ENCODE measurements at places on chromosomes 11 and 22.

DNA sequence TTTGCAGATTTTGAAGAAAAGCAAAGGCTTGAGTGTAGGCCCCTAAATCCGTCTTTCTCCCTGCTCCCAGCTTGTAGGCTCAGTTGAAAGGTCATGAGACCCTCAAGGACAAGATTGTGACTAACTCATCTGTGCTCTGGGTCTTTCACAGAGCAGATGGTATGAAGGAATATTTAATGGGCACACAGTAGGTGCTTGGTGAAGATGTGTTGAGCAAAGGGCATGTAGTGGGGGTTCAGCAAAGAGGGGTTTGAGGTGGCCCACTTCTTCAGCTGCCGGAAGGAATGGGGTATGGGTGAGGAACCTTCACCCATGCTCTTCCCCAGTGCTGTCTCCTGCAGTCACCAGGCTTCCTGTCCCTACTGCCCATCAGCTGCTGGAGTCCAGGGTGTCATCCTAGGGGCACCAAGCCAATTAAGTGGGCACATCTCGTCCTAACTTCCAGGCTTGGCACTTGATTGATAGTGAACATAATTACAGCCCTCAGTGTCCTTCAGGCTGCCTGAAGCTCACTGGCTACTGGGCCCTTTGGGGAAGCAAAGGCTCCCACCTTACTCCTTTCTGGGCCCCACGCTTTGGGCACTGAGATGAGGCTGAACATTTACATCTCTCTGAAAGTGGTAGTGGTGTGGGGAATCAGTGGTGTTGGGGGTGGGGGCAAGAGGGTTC, 15.0 kb downstream of the DGAT2 start:
- DNase-seq, result no peak

DNA sequence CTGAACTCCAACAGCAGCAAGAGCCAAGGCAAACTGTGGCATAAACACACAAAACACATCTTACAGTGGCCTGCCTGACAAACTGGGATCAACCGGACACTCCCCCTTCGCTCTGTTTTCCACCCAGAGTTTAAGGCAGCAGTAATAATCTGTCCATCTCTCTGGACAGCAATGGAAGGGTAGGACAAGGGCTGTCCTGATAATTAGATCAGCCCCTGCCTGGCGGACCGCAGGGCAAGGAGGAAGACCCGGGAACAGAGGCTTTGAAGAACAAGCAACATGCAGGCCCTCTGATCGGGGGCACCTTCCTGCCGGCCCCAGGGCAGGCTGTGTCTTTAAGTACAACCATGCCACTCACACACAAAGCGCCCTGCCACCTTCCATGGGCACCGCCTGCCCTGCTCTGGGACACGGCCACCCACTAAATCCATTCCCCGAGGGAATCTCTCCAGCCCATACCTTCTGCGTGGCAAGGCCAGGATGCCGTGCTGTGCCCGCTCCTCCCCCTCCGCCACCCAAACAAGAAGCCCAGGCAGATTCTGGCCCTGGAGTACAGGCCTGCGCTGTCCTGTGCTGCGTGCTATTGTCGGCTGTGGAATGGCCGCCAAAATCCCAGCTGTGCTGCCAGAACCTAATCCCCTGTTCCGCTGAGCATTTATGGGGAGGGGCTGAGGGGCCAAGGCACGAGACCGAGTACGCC, 38.8 kb downstream of the NUMA1 start:
- no peak for DNase-seq

GRCh38 chr22:29325356-29325755, 9.9 kb upstream of the RASL10A start:
- no peak for DNase-seq

- DNase-seq, result no peak
These were observed 56.9 kb downstream of the PARVA start for GRCh38 chr11:12434325-12434654.

- no peak for DNase-seq
These were observed 61.1 kb downstream of the ARHGAP42 start for GRCh38 chr11:100748153-100748552.

DNA sequence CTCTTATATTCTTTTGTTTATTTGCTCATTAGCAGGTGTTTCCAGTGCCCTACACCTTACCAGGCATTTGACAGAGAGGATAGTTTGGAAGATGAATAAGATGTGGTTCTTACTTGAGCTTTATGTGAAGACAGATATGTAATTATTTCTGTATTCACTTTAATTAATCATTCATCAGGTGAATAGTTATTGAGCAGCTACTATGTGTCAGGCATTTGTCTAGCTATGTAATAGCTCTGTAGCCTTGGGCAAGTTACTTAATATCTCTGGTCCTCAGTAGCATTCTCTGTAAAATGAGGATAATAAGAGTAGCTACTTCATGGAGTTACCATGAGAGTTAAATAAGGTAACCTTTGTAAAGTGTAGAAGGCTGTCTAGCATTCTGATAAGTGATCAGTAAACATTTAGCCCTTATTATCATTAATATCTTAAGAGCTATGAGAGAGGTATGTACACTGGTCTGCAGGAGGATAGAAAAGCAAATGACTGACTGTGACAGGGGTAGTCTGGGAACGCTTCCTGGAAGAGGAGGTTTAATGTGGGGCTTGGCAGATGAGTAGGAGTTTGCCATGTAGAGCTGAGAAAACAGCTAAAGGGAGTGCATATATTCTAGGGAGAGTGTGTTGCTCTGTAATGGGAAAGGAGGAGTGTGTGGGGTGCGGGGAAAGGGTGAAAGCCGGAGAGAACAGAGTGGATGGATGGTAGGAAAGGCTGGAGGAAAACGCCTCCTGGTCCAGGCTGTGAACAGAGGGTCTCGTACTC, 56.1 kb downstream of the MICAL2 start:
- no peak for DNase-seq

- no peak for DNase-seq
These were observed 131.3 kb downstream of the C11orf87 start for GRCh38 chr11:109553284-109553683.

GRCh38 chr22:21766691-21767462, 31.3 kb upstream of the YPEL1 start:
- no peak for DNase-seq

- DNase-seq, result no peak
These were observed 36.2 kb downstream of the CCDC73 start for GRCh38 chr11:32758291-32758690.

- peak; percentile 39 for DNase-seq
These were observed 98.6 kb downstream of the TTC28 start for GRCh38 chr22:28581016-28581415.

DNA sequence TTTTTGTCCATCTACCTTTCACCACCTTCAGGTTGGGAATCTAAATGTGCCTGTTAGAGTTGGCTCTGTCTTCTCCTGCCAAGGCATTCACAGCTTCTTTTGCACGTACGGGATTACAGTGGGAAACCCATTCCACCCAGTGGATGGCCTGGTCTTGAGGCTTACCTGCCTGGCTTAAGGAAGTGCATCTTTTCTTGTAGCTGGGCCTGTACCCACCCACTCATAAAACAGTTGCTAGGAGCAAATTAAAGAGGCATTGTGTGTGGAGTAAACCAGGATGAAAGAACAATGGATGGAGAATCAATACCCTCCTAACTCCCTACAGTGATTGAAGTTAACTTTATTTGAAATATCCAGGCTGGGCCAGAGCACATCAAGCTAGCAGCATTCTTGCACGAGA, 71.6 kb downstream of the TEAD1 start:
- DNase-seq, result no peak

DNA sequence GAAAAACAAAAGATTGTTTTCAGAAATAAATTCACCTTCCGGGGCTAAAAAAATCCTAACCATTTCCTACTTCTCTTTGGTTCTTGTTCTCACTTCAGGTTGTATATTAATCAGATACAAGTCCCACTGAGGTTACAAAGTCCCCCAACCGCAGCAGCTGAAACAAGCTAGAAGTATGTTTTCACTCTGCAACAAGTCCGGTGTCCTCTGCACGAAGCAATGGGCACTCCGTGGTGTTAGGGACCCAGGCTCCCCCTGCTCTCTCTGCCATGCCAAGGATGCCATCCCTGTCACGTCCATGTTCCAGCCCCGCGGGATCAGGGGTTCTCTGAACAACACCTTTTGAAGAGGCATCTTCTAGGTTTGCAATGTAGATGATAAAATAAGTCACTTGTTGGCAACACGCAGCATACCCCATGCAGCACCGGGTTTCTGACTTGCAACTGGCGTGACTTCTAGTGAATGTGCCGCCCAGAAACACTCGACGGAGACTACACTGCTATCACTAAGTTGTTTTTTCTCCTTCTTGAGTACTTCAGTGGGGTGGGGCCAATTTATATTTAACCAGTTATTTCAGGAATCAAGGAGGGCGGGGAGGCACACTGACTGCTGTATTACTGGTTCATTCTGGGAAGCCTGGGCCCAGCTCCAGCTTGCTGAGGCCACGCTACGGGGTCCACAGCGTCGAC, 25.4 kb upstream of the GSTP1 start:
- no peak for DNase-seq

DNA sequence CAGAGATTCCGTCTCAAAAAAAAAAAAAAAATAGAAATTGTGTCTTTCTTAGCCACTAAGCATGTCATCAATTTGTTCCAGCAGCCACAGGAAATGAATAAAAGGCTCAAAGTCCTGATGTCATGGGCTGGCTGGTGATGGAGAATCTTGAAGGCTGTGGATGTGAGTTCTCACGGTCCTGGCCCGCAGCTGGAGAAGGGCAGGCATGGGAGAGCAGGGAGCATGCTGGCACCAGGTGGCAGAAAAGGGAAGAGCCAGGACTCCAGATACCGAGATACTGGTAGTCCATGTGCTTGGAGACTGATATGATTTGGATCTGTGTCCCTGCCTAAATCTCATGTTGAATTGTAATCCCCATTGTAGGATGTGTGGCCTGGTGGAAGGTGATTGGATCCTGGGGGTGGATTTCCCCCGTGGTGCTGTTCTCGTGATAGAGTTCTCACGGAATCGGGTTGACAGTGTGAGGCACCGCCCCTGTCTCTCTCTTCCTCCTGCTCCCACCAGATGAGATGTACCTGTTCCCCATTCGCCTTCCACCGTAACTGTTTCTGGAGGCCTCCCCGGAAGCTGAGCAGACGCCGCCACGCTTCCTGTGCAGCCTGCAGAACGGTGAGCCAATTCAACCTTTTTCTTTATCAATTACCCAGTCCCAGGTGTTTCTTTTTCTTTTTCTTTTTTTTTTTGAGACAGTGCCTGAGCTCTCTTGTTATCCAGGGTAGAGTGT, 18.1 kb downstream of the MRGPRD start:
- DNase-seq, result no peak

DNA sequence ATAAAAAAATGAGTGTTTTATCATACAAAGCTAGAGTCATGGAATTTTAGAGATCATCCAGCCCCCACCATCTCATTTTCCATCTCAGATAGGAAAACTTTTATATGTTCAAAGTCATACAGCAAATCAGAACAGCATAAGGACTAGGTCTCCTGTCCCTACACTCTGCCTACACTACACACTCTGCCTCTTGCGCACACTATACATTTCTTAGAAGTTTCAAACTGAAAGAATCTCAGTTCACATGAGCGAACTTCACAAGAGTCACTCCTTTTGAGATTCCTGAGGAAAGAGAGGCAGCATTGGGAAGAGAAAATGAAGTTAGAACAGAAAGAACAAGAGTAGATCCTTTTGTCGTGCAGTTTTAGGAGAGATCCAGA, 36.5 kb downstream of the ART5 start:
- no peak for DNase-seq

DNA sequence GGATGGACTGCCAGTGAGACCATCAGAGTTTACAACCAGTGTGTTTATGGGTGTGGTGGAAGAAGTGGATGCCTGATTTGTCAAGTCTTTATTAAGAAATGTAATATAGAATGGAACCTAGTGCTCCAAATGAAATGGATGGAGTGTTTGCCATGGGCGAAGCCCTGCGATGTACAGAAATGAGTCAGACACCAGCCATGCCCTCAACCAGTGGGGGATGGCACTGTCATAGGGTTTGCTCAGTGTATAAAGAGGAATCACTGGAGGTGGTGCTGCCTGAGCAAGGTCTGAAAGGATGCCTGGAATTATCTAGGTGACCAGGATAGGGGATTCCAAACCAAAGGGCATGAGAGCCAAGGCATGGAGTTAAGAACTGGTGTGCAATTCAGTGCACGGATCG, 120.9 kb upstream of the MTNR1B start:
- no peak for DNase-seq

GRCh38 chr11:75474878-75475766, 42.1 kb upstream of the KLHL35 start:
- DNase-seq, result peak; percentile 33

DNA sequence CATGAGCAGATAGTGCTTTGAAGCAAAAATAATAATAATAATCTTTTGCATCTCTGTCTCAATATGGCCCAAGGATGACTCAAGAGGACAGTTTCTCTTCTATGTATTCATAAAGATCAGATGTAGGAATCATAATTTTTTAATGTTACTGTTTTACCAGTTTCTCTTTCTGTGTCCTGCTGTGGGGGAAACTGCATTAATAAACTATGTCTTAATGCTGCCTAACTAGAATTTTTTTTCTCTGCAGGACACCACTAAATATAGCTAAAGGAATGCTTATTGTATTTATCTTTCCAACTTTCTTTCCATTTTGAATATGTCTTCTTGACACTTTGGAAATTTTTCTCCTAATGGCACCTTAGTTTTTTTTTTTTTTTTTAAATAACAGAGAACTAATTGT, 6.5 kb downstream of the FJX1 start:
- peak; percentile 65 for DNase-seq
